ENCODE measurements at places on chromosomes 16 and 17.
A peak's percentile ranks its signal among the peaks of the same experiment; 100 is the strongest.

GRCh38 chr17:81665205-81666091, 957 bp downstream of the OXLD1 start:
- peak; percentile 63 for DNase-seq

DNA sequence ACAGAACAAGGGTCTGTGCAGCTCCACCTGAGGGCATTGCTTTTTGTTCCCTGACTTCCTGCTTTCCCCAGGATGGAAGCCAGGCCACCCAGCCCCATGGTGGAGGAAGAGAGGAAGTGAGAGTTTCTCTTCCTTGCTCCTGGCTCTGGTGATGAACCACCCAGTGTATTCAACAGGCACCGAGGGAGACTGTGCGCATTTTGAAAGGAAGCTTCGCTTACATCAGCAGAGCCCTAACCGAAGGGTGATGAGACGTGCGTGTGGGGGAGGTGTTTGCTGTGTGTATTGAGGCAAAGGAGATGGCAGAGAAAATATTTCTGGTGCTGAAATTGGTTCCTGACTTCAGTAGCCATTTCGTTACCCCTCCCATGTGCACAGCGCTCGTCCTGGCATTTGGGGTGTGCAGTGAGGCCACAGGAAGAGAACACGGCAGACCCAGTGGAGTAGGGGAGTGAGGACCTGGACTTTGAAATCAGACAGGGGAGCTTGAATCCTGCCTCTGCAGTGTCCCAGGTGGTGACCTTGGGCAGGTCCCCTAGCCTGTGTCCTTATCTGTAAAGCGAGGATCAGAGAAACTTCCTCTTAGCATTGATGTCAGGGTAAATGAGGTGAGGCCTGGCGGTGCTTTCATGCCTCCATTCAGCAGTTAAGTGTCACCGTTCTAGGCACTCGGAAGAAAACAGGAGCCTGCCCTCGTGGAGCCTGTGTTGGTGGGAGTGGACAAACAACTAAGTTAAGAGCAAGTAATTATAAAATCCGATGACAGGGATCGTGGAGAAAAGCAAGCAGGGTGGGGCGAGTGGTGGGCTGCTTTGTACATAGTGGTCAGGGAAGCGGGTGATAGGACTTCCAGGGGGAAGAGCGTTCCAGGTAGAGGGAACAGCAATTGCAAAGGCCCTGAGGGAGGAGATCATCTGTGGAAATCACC, 7.4 kb downstream of the CMIP start:
- DNase-seq: no peak

- no peak for DNase-seq
Observed at GRCh38 chr16:22614271-22614947, 103.7 kb downstream of the NPIPB5 start.

GRCh38 chr16:74691093-74691855, 9.4 kb downstream of the MLKL start:
- no peak for DNase-seq

DNA sequence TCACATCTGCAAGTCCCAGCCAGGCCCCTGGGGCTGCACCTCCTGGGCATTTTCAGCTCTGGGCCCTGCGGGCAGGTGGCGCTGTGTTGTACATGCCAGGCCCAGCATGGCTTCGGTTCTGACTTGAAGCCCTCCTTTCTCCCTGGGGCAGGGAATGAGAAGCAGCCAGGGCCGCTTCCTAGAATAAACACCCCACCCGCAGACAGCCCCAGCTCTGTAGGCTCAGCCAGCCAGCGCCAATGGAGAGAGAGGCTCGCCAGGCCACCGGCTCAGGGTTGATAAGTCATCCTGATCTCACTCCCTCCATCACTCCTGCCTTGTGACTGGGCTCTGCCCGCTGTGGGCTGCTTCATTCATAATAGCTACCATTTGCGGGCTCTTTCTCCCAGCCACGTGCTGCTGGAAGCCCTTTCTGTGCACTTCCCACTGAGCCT, 6.0 kb upstream of the GLIS2 start:
- peak; percentile 69 for DNase-seq

All from GM10248 (cell line).